ENCODE measurements at places on chromosomes 5 and 9. TPM values are rescaled to one million over a fixed set of nuclear protein-coding genes. Genes with fewer than 3 reads are reported as not detected.

The C5orf22 gene
- 18.8 TPM for total RNA-seq

The CDH9 gene
- not detected for total RNA-seq

The GABRP gene
- 0.16 TPM for total RNA-seq

The ANXA2R gene
- not detected for total RNA-seq

The GPR151 gene
- not detected for total RNA-seq

The TMEM215 gene
- not detected for total RNA-seq

The CCL28 gene
- 1.3 TPM for total RNA-seq

The PSD2 gene
- total RNA-seq: 0.19 TPM

- peak; percentile 64 for DNase-seq
These were observed 1.4 kb upstream of the SPTAN1 start for GRCh38 chr9:128550770-128551656.

DNA sequence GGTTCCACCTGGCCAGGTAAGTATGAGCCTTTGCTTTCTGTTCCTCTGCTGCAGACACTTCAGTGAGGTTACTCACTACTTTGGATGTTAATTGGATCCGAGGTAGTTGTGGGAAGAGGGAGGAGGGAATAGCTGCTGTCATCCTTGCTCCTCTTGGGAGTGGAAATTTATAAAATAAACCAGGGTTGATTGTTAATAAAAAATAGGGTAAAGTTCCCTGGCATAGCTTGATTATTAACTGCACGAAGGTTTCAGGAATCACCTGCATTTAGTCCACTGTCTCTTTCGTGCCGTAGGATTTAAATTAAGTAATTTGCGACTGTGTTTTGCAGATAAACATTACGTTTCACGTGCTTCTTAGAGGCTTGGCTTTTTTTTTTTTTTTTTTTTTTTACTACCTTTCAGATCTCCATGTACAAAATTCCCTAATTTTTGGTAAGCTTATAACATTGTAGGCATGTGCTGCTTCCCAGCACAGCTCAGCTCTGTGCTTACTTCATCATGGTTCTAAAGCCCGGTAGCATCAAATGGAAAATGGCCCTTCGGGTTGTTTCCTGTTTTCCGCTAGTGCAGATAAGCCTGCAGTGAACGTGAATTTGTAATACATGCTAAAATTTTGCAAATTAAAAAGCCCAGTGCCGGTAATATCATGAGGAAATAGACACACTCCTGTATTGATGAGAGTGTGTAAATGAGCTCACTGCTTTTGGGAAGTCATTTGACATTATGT, 26.9 kb upstream of the LTC4S start:
- DNase-seq: no peak

DNA sequence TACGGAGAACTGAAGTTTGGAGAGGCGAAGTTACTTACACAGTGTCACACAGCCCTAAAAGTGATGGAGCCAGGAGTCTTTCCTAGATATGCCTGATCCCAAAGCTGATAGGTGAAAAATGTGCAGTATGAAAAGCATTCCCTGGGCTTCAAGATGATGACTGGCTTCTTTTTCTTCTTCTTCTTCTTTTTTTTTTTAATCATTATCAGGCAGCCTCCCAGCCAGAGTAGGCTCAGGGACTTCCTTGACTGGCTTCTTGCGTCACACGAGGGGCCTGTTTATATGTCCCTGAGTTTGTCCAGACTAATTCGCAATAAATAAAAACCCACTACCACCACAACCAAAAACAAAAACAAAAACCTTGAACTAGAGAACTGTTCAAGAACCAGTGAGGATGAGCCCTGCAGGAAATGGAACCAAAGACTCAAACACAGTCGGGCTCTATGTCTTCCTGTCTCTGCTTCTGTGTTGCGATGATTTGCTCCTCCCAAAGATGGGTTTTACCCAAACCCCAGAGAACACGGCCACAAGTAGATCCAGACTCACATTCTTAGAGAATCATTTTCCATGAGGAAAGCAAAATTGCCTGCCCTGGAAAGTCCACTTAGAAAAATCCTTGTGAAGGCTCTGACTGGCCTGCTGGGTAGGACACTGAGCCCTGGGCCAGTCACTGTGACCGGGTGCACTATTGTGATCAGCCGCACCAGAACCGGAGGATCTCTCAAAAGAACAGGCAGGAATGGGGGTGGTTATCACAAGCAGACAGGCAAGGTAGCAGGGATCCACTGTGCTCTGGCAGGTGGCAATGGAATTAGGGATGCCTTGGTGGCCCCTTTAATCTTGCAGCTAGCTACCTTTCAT, 38.0 kb upstream of the ADAM19 start:
- DNase-seq: no peak

GRCh38 chr9:121979736-121980135, 113.4 kb downstream of the TTLL11 start:
- no peak for DNase-seq

DNA sequence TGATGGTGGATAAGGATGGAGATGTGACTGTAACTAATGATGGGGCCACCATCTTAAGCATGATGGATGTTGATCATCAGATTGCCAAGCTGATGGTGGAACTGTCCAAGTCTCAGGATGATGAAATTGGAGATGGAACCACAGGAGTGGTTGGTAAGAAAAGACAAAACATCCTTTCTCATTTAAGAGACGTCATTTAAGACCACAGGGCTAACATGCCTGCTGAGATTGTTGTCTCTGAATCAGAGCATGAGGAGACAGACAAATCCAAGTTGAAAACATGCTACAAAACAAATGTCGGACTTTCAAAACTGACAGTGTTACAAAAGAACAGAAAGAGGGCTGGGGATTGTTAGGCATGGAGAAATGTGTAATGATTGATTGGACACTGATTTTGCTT, 4.6 kb downstream of the CCT5 start:
- no peak for DNase-seq

DNA sequence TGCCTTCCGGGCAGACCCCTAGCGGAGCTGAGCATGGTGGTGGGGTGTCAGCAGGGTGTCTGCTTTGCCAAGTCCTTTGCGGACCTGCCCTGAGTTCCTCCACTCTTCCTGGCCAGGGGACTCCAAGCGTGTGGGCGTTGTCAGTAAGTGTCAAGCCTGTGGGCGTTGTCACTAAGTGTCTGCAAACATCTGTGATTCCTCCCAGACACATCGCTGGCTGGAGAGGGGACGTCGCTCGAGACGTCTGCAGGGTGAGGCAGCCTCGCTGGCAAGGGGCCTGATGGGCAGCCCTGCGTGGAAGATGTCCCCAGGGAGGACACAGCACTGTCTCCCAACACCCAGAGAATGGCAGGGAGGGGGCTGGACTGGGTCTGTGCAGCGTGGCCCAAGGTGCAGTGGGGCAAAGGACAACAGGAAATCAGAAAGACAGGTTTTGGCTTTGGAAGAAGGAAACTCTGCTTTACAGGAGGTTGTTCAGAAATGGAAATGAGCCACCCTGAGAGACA, 28.8 kb downstream of the ADAMTSL2 start:
- peak; percentile 89 for DNase-seq

- DNase-seq: no peak
These were observed 41.3 kb downstream of the RECK start for GRCh38 chr9:36078051-36078450.

GRCh38 chr5:41193456-41194205, 19.7 kb downstream of the C6 start:
- DNase-seq: peak; percentile 100

DNA sequence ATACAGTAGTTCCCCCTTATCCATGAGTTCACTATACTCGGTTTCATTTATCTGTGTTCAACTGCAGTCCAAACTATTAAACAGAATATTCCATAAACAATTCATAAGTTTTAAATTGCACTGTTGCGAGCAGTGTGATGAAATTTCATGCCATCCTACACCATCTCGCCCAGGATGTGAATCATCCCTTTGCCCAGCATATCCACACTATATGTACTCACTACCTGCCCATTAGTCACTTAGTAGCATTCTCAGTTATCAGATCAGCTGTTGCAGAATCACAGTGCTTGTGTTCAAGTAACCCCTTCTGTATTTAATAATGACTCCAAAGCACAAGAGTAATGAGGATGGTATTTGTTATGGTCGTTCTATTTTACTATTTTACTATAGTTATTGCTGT, 51.5 kb downstream of the SHOC1 start:
- no peak for DNase-seq

- DNase-seq: no peak
These were observed 50.9 kb downstream of the ANKRD31 start for GRCh38 chr5:75185763-75186162.

DNA sequence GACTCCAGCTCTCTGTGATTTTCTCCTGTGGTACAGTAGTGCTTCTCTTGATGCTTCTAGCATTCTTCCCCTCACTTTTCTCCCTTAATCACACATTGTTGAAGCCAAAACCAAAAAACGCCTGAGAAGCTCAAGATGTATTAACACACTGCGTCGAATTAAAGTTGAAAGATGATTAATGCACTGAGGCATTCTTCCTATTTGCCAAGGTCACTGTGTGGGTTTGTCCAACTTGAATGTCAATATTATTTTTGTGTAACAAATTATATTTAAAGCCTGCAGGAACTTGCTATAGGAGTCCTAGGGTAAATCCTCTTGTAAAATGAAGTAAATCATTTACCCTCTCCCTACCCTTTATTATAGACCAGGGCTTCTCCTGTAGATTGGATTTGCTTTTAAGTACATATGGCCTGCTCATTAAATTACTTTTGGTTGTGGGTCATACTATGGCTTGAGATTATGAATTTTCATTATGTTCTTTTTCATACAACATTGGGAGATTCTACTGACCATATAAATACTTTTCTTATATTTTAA, 68.1 kb downstream of the GDA start:
- no peak for DNase-seq

DNA sequence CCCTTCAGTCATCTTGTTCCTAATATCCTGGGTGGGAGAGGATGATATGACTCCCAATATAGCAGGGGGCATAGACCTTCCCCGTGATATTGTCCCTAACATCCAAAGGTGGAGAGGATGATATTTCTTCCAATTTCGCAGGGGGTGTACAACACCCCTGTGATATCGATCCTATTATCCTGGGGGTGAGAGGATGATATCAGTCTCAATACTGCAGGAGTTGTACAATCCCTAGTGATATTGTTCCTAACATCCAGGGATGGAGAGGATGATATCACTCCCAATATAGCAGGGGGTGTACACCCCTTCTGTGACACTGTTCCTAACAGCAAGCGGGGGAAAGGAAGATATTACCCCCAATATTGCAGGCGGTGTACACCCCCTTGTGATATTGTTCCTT, 122.6 kb downstream of the TMEM38B start:
- no peak for DNase-seq

GRCh38 chr9:68998812-68999211, 15.1 kb downstream of the PRKACG start:
- DNase-seq: no peak

- no peak for DNase-seq
These were observed 247.4 kb upstream of the CHD1 start for GRCh38 chr5:99176186-99176585.

- DNase-seq: no peak
These were observed 914.2 kb upstream of the DMAC1 start for GRCh38 chr9:8713811-8714165.

DNA sequence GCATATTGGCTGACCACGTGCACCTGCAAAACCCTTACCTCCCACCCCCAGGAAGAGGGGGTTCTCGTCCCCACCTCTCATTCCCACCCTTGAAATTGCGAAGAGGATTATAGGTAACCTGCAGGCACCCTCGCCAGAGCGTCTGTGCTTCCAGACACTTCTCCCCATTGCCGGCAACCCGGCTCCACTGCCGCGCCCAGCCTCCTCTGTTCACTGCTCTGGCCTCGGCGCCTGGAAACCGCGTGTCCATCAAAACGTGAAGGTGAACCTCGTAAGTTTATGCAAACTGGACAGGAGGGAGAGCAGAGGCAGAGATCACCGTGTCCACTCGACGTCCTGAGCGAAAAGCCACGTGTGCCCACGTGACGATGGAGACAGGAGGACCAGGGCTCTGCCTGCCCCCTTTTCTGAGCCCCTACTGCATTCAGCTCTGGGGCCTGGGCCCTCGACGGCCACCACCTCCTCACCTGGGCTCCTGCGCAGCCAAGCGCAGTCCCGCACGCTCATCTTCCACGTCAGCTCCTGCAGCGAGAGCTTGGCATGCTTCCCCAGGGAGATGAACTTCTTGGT, 1.9 kb downstream of the TERT start:
- DNase-seq: no peak

DNA sequence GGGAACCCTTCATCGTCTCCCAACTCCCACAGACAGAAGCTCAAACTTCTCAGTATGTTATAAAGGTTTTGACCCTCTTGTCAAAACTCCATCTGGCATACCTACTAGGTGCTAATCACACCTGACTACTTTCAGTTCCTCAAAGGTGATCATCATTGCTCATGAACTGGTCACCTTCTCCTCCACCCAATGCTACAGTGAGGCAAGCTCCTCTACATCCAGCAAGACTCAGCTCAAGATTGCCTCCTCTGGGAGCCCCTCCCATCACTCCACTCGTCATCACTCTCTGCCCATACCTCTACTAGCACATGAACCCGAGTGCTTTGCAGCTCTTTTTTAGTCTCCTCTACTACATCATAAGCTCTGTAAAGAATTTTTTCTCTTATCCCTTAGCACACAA, 102.4 kb downstream of the LPAR1 start:
- DNase-seq: no peak

GRCh38 chr9:3027210-3027609, 183.3 kb upstream of the PUM3 start:
- DNase-seq: no peak

GRCh38 chr9:4614627-4615026, 47.5 kb upstream of the PLPP6 start:
- no peak for DNase-seq

- DNase-seq: no peak
These were observed 3.1 kb upstream of the IL6ST start for GRCh38 chr5:55997742-55998351.

DNA sequence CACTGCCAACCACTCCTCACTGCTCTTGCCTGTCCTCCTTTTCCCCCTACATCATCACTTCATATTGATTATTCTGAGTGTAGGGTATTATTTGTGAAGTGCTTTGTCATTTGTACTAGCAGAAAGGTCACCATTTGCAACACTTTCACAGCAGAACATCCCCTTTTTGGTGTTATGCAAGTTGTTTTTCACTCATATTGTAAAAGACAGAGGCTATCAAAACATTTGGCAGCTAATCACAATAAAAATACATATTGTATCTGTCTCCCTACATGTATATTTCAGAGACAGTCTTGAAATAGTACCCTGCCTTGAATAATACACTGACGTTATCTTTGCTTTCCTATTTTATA, 82.3 kb downstream of the ANXA1 start:
- DNase-seq: no peak
